ENCODE measurements at places on chromosomes 5 and 9.

GRCh38 chr9:8011974-8012373, 212.4 kb upstream of the DMAC1 start:
- no peaks in the 10 kb centered on the region for H3K36me3 ChIP-seq
- no peak overlapping the region for H3K4me3 ChIP-seq
- no peaks in the 10 kb centered on the region for H3K4me1 ChIP-seq
- H3K27me3 ChIP-seq: no peaks in the 10 kb centered on the region
- H3K27ac ChIP-seq: no peak overlapping the region
- no peak for DNase-seq

DNA sequence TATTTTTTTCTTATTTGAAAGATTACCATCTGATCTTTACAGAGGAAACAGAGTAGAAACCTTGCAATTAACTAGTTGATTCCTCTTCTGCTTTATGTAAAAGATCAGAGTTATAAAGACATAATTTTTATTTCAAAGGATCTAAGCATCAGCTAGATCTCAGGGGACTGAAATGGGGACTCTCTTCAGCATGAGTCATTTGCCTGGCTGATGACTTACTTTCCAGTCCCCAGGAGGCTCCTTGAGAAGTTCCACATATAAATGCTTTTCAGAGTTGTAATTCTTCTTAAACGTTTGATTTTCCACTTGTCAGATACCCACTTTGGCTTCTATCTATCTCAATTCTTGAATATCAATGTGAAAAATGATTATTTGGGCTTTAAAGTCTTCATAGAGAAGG, 389.4 kb downstream of the RAB3C start:
- H3K4me1 ChIP-seq: no peaks in the 10 kb centered on the region
- no peak for DNase-seq
- H3K27me3 ChIP-seq: no peaks in the 10 kb centered on the region
- no peak overlapping the region for H3K4me3 ChIP-seq

DNA sequence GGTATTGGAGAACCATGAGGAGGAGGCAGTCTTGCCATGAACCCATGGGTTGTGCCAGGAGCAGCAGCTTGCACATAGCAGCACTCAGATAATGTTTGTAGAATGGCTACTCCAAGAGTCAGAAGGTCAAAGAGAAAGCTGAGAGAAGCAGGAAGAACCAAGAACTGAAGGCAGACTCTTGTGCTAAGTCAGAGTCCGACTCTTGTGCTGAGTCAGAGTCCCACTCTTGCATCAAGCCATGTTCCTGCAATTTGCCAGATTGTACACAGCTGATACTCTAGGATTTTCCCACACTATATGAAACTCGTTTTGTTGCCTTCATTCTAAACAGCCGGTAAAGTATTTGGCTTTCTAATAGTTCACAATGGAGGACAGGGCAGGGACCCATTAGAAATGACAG, 26.2 kb upstream of the HSPA9 start:
- no peak for DNase-seq
- no peaks in the 10 kb centered on the region for H3K36me3 ChIP-seq

DNA sequence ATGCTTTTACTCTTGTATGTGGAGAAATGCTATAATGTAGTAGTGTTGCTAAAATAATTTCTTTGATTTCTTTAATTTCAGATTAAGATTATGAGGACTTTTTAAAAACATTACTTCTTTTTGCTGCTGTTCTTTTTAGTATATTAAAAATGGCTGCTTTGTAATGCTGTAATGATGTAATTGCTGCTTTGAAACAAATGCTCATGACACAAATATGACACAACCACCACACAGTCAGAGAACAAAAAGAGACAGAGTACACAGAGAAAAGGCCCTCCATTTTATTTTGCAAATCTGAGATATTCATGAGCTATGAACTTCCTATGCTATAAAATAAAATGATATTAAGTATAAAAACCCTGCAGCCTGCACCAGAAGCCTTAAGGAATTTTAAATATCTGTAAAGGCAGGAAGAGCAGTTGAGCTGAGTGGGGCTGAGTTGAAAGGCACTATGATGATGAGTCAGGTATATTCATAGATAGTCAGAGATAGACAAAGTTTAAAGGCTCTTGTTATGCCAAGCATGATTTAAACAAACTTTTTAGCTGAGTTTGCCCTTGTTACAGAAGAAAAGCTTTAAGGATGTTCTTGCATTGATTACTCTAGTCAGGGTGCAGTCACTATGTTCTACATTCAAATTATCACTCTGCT, 5.1 kb upstream of the POU5F2 start:
- no peaks in the 10 kb centered on the region for H3K36me3 ChIP-seq
- no peak for DNase-seq
- H3K27ac ChIP-seq: no peak overlapping the region
- no peaks in the 10 kb centered on the region for H3K27me3 ChIP-seq
- no peak overlapping the region for H3K4me3 ChIP-seq
- H3K4me1 ChIP-seq: no peaks in the 10 kb centered on the region

- H3K36me3 ChIP-seq: no peaks in the 10 kb centered on the region
- H3K4me3 ChIP-seq: no peak overlapping the region
- DNase-seq: no peak
- H3K27ac ChIP-seq: no peak overlapping the region
Observed at GRCh38 chr5:72209147-72210115, 102.2 kb downstream of the MAP1B start.

DNA sequence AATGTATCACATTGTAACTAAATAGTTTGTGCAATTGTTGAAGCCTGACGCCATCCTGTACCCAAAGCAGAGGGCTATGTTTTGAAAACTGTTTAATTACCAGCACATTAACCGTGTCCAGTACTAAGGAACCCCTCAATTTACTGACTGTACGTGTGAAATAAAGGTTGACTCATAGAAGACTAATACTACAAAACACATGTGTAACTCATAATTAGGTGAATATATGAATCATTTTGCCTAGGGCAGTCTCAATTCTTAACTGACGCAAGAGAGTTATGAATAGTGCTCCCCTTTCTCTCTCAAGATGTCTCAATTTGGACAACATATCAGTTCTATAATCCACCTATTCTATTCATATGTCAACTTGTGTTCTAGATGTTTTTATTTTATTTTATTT, 558.4 kb downstream of the PRDM9 start:
- no peak for DNase-seq
- H3K36me3 ChIP-seq: no peaks in the 10 kb centered on the region
- H3K27me3 ChIP-seq: no peaks in the 10 kb centered on the region
- no peak overlapping the region for H3K4me3 ChIP-seq

- H3K36me3 ChIP-seq: no peaks in the 10 kb centered on the region
- H3K4me3 ChIP-seq: no peak overlapping the region
- H3K4me1 ChIP-seq: peaks cover 5% of the 10 kb centered on the region
- no peak overlapping the region for H3K27ac ChIP-seq
- DNase-seq: no peak
Observed at GRCh38 chr9:14401911-14402310, 88.0 kb upstream of the NFIB start.

GRCh38 chr5:135026645-135027265, 7.3 kb downstream of the PITX1 start:
- H3K4me1 ChIP-seq: peaks cover 14% of the 10 kb centered on the region
- H3K36me3 ChIP-seq: no peaks in the 10 kb centered on the region
- peaks cover 61% of the 10 kb centered on the region for H3K27me3 ChIP-seq
- no peak overlapping the region for H3K4me3 ChIP-seq

DNA sequence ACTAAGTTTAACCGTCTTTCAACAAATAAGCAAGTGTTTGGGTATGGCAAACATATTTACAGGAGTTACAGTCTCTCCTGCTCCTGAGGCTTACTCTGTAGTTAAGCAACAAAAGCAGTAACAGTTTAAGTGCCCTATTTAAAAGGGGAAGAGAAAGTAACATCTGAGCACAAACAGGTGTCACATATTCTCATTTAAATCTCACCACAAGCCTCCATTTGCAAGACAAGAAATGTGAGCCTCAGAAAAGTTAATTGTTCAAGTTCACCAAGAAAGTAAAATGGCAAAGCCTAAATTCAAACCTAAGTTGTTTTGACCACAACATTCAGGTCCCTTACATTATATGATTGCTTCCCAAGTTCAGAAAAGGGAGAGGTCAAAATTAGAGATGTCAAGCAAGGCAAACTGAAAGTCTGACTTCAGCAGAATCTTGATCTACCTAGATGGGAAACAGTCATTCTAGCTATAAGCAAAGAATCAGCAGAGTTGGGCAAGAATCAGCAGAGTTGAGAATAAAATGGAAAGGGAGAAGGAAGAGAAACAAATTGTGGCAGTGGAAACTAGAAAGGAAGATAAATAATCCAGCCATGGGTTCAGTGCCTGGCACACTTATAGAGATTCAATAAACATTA, 93.4 kb downstream of the STRBP start:
- no peaks in the 10 kb centered on the region for H3K36me3 ChIP-seq
- no peaks in the 10 kb centered on the region for H3K4me1 ChIP-seq
- H3K4me3 ChIP-seq: no peak overlapping the region
- H3K27ac ChIP-seq: no peak overlapping the region
- no peak for DNase-seq

- no peaks in the 10 kb centered on the region for H3K27me3 ChIP-seq
- peaks cover 7% of the 10 kb centered on the region for H3K36me3 ChIP-seq
- H3K4me1 ChIP-seq: no peaks in the 10 kb centered on the region
- no peak overlapping the region for H3K27ac ChIP-seq
- no peak overlapping the region for H3K4me3 ChIP-seq
Observed at GRCh38 chr5:131563434-131564228, 71.4 kb downstream of the RAPGEF6 start.

DNA sequence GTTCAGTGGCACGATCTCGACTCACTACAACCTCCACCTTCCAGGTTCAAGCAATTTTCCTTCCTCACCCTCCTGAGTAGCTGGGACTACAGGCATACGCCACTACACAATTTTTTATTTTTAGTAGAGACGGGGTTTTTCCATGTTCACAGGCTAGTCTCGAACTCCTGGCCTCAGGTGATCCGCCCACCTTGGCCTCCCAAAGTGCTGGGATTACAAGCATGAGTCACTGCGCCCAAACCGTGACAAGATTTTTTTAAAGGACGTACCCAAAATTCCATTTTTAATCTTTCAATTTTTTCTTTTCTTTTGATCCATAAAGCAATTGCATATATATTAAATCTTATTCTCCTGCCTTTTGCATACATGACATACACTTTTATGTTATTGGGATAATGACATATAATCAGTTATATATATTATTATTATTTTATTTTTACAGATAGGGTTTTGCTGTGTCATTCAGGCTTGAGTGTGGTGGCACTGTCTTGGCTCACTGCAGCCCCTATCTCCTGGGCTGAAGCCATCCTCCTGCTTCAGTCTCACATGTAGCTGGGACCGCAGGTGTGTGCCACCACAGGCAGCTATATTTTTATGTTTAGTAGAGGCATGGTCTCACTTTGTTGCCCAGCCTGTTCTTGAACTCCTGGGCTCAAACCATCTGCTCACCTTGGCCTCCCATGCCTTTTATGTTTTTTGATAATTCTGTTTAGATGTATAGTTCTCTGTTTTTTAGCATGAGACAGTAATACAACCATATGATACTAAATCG, 71.9 kb downstream of the RAB24 start:
- H3K27ac ChIP-seq: no peak overlapping the region
- no peak overlapping the region for H3K4me3 ChIP-seq
- peaks cover 28% of the 10 kb centered on the region for H3K36me3 ChIP-seq
- DNase-seq: no peak
- H3K4me1 ChIP-seq: no peaks in the 10 kb centered on the region

DNA sequence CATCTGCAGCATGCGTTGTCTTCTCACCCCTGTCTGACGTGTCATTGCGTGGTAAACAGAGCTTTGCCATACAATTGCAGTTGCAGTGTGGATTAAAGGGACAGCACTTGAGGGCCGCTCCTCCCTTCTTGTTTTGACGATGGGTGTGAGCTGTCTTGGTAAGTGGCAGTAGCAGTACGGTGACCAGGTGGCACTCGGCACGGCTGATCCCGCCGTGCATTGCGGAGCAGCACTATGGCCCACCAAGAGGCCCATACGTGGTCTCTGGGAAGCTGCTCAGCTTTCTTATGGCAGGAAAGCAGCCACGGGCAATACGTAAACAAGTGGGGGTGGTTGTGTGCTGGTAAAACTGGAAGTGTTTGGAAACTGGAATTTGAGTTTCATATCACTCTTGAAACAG, 25.1 kb downstream of the EHMT1 start:
- peaks cover 8% of the 10 kb centered on the region for H3K4me1 ChIP-seq
- no peaks in the 10 kb centered on the region for H3K27me3 ChIP-seq
- H3K4me3 ChIP-seq: no peak overlapping the region
- H3K27ac ChIP-seq: no peak overlapping the region
- DNase-seq: peak; percentile 30

All from upper lobe of right lung (tissue), 1 donor.